Ureter (tissue), 1 donor: ENCODE measurements at places on chromosomes 12 and 14. TPM values are rescaled to one million over a fixed set of nuclear protein-coding genes. Genes with fewer than 3 reads are reported as not detected.

DNA sequence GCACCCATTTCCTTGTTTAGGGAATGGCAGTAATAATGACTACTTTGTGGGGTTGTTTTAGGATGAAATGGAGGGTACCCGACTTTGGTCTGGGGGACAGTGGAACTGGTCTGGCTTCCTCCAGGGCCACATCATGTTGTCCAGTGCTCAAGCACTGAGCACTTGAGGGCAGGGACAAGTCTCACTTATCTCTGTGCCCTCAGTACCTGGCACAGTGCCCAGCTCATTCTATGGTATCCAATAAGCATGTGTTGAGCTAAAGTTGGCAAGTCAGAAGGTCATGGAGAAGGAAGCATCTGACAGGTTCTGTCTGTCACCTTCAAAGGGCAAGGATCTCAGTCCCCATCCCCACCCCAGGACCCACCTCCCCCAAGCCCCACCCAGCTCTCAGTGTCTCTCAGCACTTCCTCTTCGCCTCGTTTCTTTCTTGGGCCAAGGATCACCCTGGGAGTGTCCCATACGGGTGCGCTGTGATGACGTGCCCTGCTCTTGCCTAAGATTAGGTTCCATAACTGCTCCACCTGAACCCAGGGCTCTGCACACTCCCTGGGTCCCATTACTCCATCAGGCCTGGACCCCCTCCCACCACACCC is 24.3 kb upstream of the TMEM106C start:
- no peak for DNase-seq

DNA sequence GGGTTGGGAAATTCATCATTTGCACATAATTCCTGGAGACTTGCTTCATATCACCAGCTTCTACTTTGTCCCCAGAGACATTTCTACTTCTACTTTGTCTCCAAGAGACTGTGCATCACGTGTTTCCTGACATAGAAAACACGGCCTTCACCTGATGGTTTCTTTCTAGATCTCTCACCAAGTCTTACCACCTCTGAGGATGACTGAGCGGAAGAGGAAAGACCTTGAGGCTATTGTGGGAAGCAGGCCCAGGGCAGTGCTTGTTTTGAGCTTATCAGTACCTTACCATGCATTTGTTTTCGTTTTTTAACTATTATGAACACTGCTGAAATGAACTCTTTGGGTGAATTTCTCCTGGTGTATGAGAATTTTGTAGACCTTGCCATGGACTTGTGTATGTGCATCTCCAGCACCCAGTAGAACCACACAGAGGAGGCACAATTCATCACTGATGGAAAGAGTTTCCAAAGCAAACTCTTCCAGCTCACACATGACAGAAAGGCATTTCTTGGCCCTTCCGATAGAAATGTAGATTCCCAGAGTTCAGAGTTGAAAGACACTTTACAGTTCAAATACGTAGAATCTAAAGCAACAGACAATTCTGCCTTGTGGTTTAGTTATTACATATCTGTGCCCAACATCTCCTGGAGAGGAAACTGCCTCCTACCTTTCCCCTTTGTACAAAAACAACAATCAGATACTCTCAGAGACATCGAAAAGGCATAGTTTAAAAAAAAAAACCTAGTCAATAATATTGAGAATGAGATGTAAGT is 434.7 kb downstream of the FUT8 start:
- DNase-seq = no peak

DNA sequence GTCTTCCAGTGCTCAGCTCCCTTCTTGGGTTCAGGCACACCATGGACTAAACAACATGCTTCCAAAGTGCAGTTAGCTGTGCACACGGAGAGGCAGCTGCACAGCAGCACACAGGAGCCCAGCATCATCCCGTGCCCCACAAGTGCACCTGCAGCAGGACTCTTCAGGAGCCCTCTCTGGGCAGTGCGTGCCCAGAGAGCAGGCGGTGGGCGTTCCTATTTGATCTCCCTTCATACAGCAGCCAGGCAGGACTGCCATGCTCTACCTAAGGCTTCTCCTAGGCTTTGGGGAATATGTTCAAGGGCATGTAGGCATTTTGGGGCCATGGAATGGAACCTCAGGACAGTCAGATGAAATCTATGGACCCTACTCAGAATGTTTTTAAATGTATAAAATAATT is 35.5 kb downstream of the ANO2 start:
- peak; percentile 12 for DNase-seq

Gene C12orf76
- total RNA-seq = 14.1 TPM

- DNase-seq = no peak
These were observed 337.3 kb downstream of the CACNA1C start for GRCh38 chr12:2390133-2390532.

Gene FAM181A
- not detected for total RNA-seq

- DNase-seq = no peak
These were observed 26.9 kb downstream of the SAMD4A start for GRCh38 chr14:54593860-54594259.

DNA sequence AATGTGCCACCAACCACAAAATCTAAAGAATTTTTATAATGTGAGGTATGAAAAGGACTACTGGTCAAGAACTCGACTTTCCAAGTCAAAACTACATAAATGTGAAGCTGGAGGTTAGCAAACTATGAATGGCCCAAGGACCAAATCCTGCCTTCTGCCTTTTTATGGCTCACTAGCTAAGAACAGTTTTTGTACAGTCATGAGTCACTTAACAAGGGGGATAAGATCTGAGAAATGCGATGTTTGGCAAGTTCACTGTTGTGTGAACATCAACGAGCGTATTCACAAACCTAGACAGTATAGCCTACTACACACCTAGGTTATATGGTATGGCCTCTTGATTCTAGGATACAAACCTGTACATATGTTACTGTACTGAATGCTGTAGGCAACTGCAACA is 28.2 kb downstream of the FERMT2 start:
- no peak for DNase-seq

DNA sequence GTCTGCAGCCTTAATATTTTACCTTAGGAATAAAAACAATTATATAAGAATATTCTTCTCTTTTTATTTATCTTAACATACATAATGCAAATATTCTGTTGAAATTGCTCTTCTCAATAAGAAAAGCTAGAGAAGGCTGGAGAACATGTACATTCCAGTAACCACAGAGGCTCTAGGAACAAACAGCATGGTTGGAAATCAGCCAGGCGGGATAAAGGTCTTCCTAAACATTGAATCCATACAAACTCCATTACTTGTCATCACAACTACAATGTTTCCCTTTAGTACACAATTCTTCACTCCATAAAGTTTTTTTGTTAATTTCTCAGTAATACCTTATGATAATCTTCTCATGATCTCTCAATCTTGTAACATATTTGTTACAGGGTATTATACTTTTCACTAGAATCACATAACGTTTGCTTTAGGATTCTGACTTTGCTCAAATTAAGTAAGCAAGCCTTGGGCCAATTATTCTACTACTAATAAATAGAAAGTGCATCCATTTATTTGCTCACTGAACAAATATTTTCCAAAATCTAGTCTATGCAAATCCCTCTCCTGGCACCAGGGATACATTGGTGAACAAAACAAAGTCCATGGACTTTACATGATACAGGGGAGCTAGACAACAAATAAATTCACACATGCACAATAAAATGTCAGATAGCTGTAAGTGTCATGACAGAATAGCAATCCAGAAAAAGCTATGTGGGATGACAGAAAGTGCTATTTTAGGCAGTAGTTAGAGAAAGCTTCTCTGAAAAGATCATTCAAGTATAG is 237.5 kb upstream of the TMTC1 start:
- DNase-seq = no peak

GRCh38 chr12:101490286-101490920 is 15.3 kb downstream of the SPIC start:
- DNase-seq = no peak

DNA sequence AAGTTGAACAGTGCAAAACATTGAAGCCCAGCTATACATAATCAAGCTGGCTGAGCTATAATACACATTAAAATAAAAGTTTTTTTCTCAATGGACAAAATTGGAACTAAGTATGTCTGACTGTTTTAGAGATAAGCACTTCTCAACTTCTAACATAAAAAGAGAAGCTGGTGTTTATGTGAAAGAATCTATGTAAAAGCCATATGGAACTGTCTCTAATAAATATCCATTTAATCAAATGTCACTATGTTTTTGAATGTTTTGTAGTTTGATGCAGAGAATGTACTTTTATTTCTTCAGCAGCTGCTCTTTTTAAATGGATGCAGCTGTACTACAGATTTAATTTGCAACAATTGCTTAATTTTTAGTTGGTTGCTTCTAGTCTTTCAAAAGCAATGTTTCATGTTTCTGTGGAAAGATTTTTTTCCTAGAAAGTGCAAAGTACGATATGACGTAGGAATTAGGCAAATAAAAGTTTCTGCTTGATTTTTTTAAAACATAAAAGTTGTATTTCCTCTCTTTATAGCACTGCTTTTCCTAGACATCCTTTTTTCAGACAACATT is 114.2 kb downstream of the PDE3A start:
- no peak for DNase-seq

- no peak for DNase-seq
These were observed 38.0 kb upstream of the A2ML1 start for GRCh38 chr12:8784290-8784888.

GRCh38 chr12:29043069-29043468 is 106.0 kb upstream of the FAR2 start:
- no peak for DNase-seq

- DNase-seq = no peak
These were observed 4.0 kb downstream of the RFLNA start for GRCh38 chr12:124298685-124299410.

GRCh38 chr12:53930591-53931255 is 7.9 kb upstream of the HOXC13 start:
- DNase-seq = no peak

DNA sequence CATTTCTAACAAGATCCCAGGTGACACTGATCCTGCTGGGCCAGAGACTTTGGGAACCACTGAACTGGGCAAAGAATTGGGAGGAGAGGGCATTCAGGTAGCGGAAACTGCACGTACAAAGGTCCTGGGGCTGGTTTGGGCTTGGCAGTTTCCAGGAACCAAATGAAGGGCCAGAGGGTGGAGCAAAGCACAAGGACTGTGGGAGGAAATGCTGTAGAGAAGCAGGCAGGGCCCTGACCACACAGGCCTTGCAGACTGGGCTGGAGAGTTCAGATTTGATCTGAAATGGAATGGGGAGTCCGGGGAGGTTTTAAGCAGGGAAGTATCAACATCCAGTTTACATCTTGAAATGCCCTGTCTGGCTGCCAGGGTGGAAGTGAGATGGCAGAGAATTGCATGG is 195.1 kb downstream of the PHETA1 start:
- DNase-seq = no peak

Gene FOXN4
- total RNA-seq = not detected

GRCh38 chr14:104240434-104241157 is 102.2 kb downstream of the KIF26A start:
- no peak for DNase-seq

Gene AHNAK2
- 34.5 TPM for total RNA-seq

- no peak for DNase-seq
These were observed 7.5 kb downstream of the KLRG1 start for GRCh38 chr12:8996682-8997405.

Gene BBOF1
- total RNA-seq = 7.5 TPM

DNA sequence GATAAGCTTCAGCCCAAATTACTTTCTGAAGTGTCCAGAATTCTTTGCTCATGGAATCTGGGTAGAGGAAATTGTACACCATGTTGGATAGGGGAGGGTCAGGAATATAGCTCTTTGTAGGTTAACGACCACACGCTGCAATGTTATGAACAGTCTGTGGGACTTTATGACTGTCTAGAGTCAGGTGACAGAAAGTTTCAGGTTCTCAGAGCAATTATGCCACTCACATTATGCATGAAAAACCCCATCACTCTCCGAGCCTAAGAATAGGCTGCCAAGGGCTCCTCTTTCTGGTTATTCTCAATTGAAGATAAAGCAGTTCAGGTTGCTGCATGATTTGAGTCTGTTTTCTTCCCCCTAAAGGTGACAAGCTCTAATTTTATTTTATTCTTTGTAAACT is 430.9 kb downstream of the ATP23 start:
- no peak for DNase-seq

Gene SCAF11
- total RNA-seq = 163 TPM

DNA sequence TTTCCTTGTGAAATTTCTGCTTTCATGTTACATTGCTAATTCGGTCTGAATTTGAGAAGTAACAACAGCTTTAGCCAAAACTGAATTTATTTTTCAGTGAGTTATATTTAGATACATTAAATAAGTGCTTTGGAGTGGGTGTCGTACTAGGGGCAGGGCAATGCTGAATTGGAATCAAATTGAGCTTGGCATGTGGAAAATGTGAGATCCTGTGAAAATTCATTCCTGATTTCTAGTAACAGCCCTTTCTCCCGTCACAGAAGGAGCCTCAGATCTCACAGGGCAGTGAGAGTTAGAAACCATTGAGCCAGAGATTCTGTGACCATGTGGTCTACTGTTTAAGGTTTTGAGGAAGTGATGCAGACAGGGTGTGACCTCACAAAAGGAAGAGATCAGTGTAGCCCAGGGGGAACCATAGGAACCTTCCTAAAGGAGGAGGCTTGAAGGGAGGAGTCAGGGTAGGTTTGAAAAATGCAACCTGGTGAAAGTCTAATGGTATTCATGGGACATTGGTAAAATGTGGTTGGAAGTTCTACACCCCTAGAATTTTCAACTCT is 1136.8 kb downstream of the AACS start:
- no peak for DNase-seq

- no peak for DNase-seq
These were observed 53.4 kb downstream of the OSBPL8 start for GRCh38 chr12:76506149-76506548.

Gene KCNJ8
- total RNA-seq = 10.5 TPM

GRCh38 chr12:118763234-118763633 is 218.1 kb upstream of the SRRM4 start:
- no peak for DNase-seq

DNA sequence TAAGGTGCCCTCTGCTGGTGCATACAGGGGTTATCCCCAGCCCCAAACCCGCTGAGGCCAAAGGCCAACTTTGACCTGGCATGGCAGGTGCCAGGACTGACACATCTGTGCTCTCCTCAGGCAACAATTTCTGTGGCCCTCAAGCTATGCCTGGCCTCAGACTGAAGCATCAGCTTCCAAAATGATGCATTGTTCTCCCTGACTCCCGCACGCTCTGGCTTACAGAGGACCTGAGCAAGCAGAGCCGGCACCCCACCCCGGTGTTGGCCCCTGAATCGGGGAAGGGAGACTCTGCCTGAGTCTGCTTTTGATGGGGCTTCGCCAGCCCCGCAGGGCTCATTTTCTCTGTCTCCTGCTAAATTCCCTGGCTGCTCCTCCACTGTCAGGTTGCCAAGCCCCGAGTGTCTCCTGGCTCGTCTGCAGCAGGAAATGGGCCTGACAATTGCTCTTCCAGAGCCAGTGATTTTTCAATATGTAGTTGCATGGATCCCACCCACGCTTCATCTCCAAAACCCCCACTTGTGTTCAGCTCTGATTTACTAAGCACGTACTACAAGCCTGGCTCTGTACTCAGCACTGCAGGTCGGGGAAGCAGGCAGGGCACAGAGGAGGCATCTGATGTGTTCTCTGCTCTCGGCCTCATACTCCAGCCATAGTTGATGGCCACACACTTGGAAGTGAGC is 126.1 kb downstream of the SLC38A6 start:
- no peak for DNase-seq

- DNase-seq = no peak
These were observed 489.0 kb downstream of the SNAPC1 start for GRCh38 chr14:62251237-62251636.

Gene ZFHX2
- total RNA-seq = 2.8 TPM

Gene P2RX2
- 0.36 TPM for total RNA-seq

GRCh38 chr12:32895688-32896431 is 717 bp downstream of the PKP2 start:
- DNase-seq = no peak

- DNase-seq = no peak
These were observed 280.3 kb upstream of the AMIGO2 start for GRCh38 chr12:47360093-47360480.

Gene KRT79
- total RNA-seq = not detected

GRCh38 chr14:104441275-104442106 is 138.1 kb upstream of the C14orf180 start:
- DNase-seq = no peak
